Stimulated activated CD8-positive, alpha-beta memory T cell treated with anti-CD3 and anti-CD28 coated beads, Interleukin-7, amount 100 ng/mL, for 1 hour (primary cell): ENCODE measurements at places on chromosomes 2 and 18.

DNA sequence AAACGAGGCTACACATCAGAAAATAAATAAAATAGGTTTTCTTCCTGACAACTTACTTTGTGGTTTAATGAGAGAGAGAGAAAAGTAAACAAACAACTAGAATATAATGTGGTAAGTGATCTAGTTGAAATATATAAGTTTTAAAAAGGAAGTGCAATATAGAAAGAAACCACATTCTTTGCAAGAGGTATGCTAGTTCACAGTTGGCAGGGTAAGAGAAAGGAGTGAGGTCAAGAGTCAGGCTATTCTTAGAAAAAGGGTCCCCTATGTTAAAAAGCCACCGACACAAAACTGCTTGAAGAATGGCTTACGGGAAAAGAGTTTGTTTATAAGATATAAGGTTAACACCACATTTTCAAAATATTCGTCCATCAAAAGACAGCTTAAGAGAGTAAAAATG is 462.1 kb downstream of the ERBB4 start:
- DNase-seq, result no peak

DNA sequence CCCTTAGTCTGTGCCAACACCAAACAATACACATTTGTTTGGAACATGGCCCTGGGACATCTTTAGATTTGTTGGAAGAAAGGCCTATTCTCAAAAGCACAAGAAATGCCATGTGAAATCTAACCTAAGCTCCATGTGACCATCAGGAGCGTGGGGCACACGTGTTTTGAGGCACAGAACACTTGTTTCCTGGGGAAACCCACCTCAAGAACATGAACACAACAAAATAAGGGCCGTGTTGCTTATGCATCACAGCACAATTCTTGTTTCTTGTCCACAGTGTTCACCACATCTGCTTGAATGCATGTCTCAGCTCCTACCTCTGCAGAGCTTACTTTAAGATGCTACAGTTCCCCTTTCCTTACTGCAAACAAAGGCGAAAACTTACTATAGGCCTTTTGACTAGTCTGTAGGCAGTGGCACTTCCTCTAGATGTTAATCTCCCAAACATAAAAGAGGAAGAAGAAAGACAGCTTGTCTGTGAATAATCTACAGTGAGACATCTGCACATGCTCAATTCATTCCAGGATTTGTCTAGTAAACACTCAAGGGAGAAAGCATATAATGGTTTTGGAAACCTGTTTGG is 165.0 kb downstream of the ANKRD44 start:
- DNase-seq, result no peak

GRCh38 chr2:7016148-7016547 is 98.9 kb downstream of the RNF144A start:
- no peak for DNase-seq

- no peak for DNase-seq
Observed at GRCh38 chr2:105244451-105244850, 2.9 kb downstream of the GPR45 start.
